ENCODE measurements at places on chromosomes 16 and 17.

DNA sequence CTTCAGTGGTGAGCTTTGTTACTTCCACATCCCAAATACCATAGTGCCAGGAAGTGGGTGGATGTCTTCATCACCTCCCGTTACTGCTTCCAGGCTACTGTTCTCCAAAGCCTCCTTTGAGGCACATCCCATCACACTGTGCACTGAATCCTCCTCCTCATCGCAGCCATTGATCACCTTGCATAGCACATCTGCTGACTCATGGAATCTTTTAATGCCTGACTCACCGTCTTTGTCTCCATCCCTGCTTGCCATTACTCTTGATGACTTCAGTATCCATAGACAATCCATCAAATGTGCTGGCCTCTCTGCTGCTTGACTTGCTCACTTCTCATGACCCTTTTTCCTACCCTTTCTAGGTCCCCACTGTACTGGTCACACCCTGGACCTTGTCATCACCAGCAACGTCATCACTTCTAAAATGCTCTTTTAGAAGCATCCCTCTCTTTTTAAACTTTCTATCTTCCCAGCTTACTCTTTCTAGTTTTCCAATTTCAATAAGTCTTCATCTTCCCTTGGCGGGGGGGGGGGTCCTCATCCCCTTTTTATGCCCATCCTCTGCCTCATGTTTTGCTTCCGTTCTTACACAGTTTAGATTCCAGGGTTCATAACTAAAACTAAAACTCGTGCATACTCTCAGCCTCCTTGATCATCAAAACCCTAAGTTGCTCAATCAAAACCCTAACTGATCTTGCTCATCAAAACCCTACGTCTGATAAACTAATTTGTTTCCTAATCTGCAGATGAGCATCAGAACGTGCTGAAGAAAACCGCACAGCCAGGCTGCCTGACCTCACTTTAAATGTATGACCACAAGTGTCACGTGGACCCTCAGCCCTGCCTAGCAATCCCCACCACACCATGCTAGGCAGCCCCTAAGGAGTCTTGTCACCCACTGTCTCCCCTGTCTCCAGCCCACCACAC is 289.7 kb upstream of the ZFHX3 start:
- no peak for DNase-seq

GRCh38 chr16:82152641-82153112 is 17.3 kb downstream of the MPHOSPH6 start:
- no peak for DNase-seq

DNA sequence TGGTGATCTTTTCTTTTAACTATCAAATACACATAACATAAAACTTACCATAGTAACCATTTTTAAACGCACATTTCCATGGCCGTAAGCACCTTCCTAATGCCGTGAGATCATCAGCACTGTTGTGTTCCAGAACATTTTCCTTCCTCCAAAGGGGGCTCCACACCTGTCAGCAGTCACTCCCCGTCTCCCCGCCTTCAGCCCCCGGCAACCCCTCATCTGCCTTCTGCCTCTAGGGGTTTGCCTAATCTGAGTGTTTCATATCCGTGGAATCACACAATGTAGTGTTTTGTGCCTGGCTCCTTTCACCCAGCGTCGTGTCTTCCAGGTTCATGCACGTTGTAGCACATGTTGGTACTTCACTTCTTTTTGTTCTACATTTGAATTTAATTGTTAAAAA is 350.1 kb upstream of the TNRC6C start:
- DNase-seq = peak; percentile 27

DNA sequence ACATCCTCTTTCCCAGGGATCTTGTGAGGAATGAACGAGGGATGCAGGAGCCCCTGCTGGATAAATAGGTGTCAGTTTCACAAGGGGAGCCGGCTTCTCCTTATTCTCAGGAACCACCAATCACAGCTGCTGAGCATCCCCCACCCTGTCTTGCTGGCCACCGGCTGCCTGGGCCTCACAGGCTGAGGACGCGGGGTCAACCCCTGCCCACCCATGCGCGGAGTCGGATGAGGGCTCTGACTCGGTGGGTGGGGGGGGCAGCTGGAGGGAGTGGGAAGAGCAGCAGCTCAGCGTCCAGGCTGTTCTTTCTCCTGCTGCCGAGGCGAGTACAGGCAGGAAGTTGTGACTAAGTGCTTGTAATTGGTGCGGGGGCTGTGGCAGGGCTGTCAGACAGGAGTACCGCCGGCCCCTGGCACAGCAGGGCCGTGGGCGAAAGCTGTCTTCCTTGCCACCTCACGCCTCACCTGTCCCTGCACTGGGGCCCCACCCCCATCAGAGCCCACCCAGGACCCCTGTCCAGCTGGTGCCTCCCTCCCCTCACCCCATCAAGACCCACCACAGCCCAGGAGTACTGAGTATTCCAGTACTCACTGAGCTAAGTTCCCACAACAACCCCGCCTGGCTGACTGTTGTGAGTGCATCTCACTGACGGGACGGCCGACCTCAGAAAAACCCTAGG is 11.0 kb upstream of the DPEP1 start:
- DNase-seq = no peak

DNA sequence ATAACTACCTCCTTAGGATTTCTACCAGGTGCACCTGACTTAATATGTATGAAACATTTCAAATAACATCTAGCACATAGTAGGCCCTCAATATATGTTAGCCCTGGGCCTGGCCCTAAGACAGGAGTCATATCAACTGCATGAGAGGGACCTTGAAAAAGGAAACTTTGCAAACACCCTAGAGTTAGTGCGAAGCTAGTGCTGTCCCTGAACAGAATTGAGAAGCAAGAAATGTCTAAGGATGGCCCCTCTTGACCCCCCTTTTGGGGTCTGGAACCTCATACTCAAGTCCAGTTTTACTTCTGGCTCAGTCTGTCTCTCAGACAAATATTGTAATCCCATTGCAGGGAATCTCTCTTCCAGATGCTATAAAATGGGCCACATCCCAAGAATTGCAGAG is 80.5 kb downstream of the CBLN1 start:
- DNase-seq = no peak

DNA sequence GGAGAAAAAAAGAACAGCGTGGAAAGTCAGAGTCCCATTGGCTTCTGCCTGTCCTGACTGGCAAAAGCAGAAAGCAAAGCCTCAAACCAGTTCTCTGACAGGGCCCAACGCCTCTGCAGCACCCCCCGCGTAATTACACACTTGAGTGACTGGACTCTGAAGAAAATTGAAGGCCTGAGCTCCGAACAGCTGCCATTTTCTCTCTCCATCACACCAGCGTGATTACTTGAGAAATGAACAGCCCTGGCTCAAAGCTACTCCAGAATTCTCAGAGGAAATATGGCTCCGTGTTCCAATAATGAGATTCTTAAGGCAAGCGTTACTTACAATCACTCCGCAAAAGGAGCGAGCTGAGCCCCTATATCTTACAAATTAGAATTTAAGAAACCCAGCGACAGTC is 142.7 kb upstream of the C17orf78 start:
- no peak for DNase-seq

DNA sequence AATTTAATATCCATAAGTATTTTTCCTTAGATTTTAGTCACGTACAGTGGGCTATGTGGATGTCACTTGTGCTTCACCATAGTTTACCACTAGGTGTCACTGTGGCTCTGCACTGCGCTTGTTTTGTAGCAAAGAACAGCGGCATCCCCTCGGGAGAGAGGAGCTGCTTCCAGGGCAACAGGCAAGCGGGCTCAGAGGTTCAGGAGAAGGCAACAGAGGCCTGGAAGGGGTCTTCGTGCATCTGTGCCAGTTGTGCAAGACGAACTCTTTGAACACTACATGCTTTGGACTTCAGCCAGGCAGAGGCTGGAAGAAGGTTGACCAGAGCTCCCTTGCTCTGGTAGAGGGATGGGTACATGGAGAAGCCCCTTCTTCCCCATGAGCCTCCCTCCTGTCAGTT is 20.6 kb downstream of the CYB561 start:
- peak; percentile 94 for DNase-seq

DNA sequence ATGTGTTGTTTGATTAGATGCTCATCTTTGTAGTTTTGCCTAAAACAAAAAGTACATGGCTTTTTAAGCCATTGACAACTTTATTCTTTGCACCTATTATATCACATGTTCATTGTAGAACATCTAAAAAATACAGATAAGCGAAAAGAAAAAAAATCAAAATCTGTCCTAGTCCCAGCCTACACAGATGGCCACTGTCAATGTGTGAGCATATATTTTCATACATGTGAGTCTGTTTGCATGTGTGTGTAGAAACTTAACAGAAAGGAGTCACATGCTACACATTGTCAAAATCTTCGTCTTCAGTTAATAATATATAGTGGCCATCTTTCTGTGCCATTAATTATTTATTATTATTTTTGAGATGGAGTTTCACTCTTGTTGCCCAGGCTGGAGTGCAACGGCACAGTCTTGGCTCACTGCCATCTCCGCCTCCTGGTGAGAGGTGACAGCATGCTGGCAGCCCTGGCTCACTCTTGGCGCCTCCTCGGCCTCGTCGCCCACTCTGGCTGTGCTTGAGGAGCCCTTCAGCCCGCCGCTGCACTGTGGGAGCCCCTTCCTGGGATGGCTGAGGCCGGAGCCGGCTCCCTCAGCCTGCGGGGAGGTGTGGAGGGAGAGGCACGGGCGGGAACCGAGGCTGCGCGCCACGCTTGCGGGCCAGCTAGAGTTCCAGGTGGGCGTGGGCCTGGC is 68.5 kb upstream of the AMZ2 start:
- no peak for DNase-seq

GRCh38 chr17:30964876-30965275 is 6.0 kb upstream of the RNF135 start:
- DNase-seq = no peak

DNA sequence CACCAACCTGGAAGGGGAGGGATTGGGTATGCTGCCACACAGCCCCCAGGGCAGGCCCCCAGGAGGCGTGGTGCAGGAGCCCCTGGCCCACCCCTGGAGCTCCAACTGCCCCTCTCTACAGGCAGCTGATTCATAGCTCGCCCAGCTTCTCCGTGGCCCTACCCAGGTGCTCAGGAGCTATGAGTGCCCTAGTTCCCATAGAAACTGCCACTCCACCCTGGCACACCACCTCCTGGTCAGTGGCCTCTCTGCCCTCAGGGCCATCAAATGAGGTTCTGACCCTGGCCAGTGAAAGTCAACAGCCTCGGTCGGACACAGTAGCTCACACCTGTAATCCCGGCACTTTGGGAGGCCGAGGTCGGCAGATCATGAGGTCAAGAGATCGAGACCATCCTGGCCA is 18.0 kb downstream of the CNGB1 start:
- no peak for DNase-seq

DNA sequence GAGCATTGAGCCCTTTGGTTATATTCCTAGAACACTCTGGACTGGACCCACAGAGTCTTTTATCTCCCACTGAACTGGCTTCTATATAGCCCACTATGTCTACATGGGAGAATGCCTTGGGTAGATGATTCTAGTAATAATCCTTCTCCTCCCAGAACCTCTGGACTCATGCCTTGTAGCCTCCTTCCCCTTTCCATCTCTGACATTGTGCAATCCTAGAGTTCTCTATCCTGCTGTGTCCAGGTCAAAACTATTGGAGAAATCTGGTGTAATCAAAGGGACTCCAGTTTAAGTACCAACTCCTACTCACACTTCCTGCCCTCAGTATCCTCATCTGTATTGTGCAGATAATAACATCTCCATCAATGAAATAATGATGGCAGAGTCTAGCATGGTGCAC is 9.1 kb downstream of the RCVRN start:
- DNase-seq = no peak

DNA sequence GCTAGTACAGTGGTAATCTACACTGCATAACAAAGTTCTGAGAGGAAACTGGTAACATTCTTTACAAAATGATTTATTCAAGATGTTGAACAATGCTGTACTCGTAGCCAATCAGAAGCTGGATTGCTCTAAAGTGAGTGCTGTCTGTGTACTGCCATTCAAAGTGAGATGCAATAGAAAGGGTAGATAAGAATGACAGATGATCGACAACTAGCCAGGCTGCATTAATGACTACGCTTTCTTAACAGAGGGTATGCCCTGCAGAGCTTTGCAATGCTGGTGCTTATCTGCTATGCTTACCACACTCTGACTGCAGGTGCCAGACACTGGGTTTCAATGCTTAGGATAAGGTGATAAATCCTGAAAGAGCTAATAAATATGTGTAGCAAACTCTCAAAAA is 46.1 kb upstream of the SLC25A19 start:
- DNase-seq = no peak

- no peak for DNase-seq
Observed at GRCh38 chr17:18107061-18107790, 1.3 kb upstream of the MYO15A start.

Data from D341Med (cell line).